ENCODE measurements at places on chromosomes 5 and 9.

- no peak for DNase-seq
Observed at GRCh38 chr5:168771678-168772077, 192.5 kb upstream of the PANK3 start.

- DNase-seq = no peak
Observed at GRCh38 chr5:45385321-45386058, 310.7 kb downstream of the HCN1 start.

GRCh38 chr9:76605321-76605900 is 146.4 kb downstream of the GCNT1 start:
- DNase-seq = no peak

- no peak for DNase-seq
Observed at GRCh38 chr5:77806213-77806843, 30.2 kb upstream of the TBCA start.

DNA sequence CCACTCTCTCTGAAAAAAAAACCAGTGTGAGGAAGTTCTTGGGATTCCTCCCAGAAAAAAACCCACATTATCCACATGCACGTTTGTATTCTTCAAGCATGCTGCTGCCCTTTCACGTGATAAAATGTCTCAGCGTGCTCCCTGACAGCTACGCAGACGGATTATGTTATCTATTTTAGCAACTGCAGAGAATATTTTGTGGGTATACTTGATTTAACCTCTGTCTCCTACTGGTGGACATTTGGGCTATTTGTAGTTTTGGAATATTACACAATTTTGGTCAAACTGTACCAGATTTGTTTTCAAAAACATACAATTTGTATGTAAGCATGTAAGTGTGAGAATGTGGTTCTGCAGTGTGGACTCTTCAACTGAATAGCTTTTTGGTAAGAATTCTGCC is 10.7 kb downstream of the PRRC2B start:
- no peak for DNase-seq

DNA sequence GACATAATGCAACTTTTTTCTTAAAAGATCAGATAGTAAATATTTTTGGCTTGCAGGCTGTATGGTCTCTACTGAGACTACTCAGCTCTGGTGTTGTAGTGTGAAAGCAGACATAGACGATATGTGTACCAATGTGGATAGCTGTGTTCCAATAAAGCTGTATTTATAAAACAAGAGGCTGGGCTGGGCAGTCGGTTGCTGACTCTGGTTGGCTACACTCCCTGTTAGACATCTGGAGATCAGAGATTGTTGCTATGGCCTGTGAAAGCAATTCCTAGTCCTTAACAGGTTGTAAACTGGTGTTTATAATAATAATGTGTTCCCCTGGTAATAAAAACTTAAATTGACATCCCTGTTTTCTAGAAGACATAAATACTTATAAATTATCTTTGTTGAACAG is 24.4 kb upstream of the SCAMP1 start:
- DNase-seq = no peak

DNA sequence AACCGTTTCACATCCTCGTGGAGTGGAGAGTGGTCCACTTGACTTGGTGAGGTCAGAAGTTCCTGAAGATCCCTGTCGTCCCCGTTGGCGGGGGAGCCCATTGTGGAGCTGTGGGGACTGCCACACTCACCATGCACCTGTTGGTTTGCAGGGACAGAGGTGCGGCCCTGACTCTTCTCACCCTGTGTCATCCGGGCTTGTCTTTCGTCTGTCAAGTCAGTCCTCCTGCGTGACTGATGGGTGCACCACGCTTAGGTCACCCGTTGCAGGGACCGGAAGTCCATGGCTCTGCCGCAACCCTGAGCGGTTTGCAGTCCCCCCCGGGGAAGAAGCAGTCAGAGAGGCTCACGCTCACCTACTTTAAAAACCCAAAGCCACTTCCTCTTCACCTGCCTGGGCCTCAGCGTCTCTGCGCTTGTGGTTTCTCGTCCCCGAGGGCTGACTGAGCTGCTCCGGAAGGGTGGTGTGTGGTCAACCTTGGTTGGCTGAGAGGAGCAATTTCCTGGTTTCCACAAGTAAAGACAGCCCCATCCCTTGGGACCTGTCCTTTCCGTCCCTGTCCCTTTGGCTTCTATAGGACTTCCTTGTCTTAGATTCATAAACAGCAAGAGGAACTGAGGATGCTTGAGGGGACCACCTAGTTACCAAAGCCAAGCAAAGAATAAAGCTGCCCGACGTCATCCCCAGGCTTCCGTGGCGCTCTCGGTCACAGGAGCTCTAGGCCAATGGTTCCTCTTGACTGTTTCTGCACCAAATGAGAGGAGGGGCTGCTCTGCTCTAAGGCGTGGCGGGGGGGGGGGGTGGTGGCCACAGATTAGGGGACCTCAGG is 53.2 kb downstream of the USP20 start:
- peak; percentile 83 for DNase-seq

GRCh38 chr5:67199859-67200258 is 3.3 kb upstream of the CD180 start:
- DNase-seq = no peak

DNA sequence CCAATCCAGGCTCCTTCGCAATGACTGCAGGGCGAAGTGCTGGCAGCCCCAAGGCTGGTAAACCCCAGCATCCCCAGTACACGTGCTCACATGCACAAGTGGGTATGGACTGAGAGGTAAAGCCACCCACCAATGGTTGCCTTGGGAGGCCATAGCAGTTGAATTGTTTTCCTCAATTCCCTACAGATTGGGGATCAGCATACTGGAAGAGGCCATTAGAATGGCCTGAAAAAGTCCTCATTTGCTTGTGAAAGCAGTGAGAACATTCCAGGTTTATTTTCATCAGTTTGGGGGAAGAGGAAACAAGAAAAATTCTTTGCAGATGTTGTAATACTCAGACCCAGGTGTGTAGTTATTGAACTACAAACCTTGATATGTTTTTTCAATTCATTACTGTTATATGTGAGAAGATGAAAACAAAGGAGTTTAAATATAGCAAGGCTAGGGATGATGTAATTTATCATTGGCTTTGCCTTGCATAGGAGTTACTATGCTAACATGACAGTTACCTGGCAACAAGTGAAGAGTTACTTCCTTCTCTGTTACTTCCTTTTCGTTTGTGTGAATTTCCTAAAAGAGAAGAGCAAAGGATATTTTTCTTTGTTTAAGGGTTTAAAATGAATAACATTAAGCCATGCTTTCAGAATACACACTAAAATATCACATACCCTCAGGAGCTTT is 36.4 kb downstream of the MTMR12 start:
- no peak for DNase-seq

DNA sequence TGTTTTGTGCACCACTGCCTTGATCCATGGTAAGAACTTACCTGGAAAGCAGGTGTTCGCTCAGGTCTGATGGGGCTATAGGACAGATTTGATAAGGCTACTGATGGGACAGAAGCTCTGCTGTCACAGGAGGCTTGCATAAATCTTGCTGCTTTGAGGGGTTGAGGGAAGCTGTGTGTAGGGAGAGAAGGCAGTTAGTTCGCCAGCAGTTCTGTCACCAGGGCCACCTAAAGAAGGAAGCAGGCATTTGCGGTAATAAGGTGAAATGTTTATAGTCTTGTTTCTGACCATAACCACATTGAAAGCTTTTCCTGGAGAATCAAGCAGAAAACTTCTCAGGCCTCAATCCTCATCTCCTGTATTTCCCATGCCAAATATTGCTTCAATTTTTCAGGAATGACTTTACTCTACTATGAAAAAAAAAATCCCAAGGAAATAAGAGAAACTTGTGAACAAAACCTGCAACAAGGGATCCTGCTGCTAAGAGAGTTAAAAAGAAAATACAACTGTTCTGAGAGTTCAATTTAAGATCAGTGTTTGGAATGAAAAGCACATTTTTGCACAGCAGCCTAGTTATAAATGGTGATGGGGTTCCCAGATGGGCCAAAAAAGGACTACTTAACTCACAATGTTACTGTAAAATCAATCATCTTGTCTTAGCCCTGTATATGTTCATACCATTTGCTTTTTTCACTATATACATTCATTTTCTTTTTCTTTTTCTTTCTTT is 122.0 kb upstream of the RANBP3L start:
- DNase-seq = no peak

DNA sequence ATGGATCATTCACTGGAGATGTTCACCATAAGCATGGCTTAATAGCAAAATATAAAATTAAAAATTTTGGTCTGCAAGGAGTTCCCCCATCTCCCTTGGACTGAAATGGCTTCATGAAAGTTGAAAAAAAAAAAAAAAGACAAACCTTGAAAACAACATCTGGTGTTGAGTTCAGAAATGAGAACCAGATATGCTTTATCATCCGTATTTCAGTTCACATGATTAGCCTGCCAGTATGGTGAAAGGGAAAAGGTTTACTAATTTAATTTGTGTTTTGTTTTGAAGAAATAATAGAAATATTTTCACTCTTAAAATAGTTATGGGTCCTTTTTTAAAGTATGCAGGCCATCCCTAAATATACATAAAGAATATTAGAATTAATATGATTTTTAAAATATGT is 67.8 kb downstream of the TMEM167A start:
- DNase-seq = no peak

DNA sequence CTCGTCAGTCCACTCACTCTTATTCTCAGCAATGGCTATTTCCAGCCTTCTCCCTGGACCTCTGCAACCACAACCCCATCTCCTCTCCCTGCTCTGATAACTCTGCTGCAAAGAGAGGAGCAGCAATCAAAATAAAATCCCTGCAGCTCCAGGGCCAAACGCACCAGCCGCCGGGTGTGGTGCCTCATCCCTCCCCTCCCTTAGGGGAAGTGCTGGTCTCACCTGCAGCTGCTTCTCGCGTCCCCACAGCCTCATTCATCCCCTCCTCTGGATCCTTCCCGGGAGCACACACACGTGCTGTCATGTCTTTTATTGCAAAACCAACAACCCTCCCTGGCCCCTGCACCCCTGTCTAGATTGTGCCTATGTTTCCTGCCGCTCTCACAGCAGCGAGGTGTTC is 77.8 kb downstream of the TENT4A start:
- DNase-seq = no peak

GRCh38 chr5:138895918-138896317 is 20.8 kb upstream of the LRRTM2 start:
- DNase-seq = no peak

DNA sequence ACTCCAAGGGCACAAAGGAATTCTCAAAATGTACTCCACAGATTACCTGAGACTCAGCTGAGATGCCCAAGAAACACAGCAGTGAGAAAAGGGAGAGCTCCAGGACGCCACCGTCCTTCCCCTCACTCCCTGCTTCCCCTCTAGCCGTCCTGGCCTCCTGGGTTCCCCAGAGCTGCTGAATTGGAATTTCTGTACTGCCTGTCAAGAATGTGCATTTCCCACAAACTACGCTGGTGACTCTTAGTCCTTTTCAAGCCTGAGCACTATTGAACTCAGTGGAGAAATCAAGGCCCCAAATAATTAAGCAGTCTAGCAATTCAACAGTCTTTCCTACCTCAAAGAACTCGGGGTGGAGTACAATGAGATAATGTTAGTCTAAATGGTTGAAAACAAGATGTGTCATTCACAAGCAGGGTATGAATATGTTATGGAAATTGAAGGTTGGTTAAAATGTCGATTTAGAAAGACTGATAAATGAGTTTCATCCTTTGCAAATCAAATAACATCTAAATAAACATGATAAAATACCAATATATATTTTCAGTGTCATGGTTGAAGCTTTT is 153.2 kb downstream of the MED27 start:
- DNase-seq = no peak

GRCh38 chr9:126663661-126664072 is 49.9 kb downstream of the LMX1B start:
- no peak for DNase-seq

DNA sequence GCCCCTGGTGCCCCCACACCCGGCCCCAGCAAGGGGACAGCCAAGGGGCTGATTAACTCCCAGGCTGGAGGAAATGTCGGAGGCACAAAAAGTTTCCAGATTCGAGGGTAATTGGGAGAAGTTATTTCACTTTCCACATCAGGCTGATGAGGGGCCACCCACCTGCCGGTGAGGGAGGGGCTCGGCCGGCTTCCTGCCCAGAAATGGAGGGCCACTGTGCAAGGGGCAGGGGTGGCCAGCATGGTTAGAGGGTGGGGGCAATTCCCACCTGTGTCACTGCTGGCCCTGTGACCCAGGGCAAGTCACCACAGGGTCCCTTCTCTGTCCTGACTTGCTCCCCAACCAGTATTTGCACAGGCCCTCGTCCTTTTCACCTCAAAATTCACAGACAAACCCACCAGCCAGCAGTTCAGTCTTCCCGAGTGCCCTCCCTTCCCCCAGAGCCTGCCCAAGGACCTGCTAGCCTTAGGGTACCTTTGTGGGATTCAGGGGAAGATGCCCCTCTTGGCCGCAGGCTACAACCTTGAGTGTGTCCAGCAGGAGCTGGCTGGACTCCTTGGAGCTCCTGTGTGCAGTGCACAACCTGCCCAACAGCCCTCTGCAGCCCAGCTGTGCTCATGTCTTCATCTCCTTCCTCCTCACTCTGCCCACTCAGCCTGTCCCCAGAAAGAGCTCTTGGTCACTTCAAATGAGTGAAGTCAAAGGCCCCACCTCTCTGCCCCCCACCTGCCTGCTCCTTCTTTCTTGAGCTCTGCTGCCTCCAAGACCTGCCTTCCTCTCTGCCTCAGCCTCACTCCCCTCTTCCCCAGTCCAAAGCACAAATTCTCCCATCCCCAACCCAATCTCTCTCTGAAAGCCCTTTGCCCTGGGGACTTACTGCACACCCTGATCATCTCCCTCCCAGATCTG is 130.5 kb downstream of the BARX1 start:
- DNase-seq = no peak

GRCh38 chr5:177171961-177172360 is 38.4 kb downstream of the NSD1 start:
- no peak for DNase-seq

DNA sequence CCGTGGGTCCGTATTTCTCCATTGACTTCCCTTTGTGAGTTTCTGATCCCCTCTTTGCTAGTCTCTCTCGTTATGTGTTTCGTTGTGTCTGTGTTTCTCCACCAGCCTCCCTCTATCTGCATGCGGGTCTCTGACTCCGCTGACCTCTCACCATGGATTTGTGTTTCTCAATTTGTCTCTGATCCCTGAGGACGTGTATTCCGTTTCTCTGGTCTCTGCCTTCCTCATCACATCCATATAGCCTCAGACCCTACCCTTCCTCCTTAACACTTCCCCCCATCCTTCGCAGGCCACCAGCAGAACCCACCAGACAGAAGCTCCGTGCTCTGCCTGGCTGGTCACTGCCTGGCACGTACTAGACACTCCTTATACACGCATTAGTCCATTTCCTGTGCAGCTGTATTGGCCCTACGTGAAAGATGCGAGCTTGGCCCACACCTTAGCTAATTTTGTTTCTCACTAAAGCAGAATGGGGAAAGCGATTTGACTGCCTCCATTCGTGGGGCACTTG is 631 bp downstream of the B4GALT7 start:
- no peak for DNase-seq

DNA sequence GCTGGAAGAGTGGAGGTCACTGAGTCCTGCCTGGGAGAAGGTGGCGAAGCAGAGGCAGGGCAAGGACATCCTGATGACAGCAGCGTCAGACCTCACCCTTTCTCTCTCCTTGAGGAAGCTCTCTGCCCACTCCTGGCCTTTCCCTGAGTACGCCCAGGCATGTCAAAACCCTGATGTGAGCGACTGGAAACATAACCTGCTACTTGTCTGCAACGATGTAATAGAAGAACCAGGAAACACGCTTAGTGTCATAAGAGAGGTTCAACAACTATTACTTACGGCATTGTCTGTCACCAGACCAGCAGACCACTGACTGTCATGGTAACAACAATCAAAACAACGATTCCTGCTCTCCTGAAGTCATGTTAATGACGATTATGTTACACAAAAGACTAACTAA is 152.4 kb downstream of the ACTL7B start:
- no peak for DNase-seq

Measured in T-helper 1 cell (primary cell).